ENCODE measurements at places on chromosomes 6 and 20. TPM values are rescaled to one million over a fixed set of nuclear protein-coding genes. Genes with fewer than 3 reads are reported as not detected.
A peak's percentile ranks its signal among the peaks of the same experiment; 100 is the strongest.

SOD2 gene
- total RNA-seq: 952 TPM

DNA sequence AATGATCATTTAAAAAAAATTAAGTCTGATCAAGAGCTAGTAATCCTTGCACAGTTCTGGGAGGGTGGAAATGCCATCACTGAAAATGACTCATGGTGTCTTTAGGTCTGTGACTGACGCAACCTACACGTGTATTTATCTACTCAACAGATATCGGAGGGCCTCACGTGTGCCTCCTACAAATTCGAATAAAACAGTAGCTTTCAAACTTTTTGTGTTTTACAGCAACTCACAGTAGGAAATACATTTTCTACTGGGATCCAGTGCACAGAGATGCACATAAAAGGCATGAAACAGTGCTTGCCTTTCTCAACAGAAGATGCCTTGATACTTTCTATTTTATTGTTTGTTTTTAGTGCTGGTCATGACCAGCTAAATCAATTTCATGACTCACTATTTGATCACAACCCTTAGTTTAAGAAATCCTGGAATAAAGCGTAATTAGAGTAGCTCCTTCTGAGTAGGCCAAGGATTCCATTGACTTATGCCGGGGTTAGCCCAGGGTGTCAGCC is 210.0 kb upstream of the SNX9 start:
- DNase-seq: no peak

DNA sequence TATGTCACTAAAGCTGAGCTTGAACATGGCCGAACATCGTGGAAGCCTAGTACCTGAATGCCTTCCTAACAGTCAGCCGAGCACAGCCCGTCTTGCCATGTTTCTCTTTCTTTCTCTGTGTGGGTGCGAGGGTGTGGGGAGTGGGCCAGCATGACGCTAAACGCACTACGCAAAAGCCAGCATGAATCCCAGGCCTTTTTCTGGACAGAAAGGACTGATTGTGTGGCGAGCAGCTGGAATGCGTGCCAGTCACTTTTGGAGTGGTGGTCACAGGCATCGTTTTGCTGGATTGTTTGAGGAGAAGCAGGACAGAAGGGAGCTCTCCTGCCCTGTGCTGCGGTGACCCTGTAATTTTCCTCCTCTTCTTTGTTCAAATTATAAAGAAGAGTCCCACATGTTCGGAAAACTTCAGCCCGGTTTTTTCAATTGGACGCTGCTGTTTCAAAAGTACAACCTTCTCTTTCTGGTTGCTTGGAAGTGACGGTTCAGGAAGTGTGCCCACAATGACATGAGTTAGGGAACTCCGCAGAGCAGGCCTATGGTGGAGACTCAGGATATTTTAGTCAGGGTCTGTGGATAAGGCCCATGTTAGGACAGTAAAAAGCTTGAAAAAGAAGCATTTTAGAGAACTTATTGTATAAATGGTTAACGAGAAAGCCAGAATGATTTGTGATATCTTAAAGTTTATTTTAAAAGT is 54.3 kb downstream of the PDE7B start:
- DNase-seq: no peak

DNA sequence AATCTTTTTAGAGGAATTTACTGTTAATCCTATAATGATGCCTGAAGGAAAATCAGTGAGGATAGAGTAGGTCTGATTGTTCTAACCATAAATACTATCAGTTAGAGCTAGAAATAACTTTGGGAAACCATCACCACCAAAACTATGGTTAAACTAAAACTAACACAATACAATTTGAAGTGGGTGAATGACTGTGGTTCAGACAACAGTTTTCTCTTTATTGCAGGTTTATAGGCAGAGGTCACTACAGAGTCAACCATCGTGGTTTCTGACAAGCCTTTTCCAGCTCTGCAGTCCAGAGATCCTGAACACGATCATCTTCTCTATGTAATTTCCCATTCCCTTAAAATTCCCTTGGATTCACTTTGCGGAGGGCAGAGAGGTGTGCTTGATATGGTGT is 134.3 kb downstream of the IBTK start:
- no peak for DNase-seq

DNA sequence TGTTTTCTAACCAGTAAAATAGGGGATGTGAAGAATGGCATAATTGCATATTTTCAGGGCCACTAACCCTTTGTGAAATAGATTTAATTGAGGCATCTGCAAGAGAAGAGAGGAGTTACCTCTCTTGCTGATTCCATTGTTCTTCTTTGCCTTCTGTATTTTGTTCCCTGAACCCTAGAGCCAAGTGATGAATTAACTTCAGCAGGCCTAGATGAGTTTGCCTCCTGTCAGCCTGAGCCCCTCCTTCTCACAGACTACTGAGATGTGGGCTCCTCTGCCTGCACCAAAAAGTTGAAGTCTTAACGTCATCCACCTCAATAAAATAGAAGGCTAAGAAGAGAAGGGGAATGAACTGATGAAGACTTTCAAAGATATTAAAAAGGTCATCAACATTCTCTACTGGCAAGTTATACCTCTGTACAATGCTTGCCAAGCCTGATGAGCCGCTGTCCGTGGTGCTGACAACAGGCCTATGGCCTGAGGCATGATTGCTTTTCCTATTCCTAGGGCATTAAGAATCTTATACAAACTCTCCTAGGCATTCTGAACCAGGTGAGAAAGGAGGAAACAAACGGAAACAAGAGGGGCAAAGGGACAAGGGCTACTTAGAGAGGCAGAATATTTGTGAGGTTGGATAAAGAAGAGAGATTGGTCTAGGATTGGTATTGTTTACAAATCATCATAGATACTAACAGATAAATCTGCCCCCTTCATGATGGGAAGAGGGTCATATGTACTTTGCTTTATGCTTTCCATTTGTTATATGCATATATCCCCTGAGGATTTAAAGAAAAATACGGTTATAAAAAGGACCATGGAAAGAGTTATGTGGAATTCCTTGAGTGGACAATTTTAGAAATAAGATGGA is 46.8 kb downstream of the CD24 start:
- peak; percentile 55 for DNase-seq

- DNase-seq: peak; percentile 88
Observed at GRCh38 chr20:63740627-63741353, 1.2 kb downstream of the SLC2A4RG start.

DNA sequence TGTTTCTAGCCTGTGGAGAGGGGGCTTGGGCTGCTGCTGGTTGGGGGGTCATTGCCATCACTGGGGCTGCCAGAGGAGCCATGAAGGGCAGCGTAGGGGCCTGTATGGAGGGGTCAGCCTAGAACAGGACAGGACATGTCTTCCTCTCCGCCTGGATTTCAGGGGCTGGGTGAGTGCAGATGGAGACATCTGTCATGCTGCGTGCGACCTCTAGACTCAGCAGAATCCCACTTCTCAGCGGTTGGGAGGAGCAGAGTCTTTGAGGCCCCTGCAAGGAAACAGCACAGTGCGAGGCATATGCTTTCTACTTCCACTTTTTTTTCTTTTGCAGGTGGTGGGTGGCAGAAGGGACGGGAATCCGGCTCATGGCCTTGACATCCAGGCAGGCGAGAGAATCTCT is 67.9 kb downstream of the EZR start:
- DNase-seq: no peak

DNA sequence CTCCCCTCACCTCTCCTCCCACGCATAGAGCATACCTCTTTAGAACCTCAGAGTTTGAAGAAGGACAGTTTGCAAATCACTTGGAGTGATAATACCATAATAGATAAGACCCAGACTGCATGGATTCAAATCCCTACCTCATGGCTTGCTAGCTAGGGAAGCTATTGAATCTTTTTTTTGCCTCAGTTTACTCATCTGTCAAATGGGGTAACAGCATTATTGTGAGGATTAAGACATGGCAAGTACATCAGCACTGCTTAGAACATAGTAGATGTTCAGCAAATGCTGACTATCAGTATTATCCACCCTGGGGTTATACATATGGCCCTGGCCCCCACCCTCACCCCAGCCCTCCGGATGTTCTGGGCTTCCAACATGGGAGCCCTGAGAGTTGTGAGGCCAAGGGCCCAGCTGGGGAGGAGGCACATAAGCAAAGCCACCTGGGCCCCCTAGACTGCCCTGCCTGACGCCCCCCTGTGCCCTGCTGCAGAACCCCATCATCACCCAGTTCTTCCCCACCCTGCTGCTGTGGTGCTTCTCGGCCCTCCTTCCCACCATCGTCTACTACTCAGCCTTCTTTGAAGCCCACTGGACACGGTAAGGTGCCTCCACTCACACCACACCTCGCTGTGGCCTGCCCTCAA is 9.1 kb upstream of the CAPN11 start:
- DNase-seq: peak; percentile 26

ZNF341 gene
- total RNA-seq: 0.79 TPM

OXT gene
- total RNA-seq: 0.75 TPM

DNA sequence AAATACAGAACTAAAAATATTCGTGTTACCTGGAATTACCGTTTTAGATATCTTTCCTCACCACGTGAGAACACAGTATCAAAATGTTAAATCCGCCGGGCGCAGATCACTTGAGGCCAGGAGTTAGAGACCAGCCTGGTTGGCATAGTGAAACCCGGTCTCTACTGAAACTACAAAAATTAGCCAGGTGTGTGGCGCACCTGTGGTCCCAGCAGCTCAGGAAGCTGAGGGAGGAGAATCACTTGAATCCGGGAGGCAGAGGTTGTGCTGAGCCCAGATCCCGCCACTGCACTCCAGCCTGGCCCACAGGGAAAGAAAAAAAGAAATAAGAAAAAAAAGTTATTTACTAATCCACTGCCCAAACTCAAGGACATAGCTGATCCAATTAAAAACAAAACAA is 4.8 kb upstream of the DDX43 start:
- no peak for DNase-seq

DNA sequence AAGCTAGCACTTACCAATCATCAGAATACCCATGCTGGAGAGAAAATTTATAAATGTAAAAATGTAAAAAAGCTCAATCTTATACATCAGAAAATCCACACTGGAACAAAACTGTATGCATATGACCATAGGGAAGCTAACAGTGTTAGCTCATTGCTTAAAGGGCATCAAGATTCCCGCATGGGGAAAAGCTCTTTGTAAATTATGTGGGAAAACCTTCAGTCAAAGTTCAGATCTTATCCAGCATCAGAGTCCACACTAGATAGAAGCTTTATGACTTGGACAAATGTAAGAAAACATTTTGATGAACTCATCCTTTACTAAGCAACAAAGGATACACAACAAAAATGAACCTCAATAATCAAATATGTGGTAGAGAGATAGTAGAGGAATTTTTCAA is 34.7 kb downstream of the ZKSCAN8 start:
- no peak for DNase-seq

NPBWR2 gene
- not detected for total RNA-seq

OR2H1 gene
- not detected for total RNA-seq

- no peak for DNase-seq
Observed at GRCh38 chr6:3453413-3454272, 3.2 kb downstream of the SLC22A23 start.

DNA sequence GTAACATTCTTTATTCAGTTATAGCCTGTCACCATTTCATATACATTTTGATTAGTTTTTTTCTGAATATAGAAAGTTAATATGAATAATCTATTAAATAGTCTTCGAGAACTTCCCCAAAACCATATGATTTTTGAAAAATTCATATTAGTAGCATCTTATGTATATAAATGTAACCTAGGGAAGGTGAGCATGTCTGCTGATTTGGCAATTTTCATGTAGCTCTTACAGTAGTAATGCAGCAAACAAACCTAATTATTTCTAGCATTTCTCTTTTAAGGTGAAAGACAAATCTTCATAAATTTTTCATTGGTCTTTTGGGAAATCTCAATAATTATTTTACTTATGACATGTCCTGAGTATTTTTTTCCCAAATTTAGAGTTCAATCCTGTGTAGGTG is 939.0 kb downstream of the TBC1D32 start:
- no peak for DNase-seq

OPN5 gene
- total RNA-seq: not detected

DNA sequence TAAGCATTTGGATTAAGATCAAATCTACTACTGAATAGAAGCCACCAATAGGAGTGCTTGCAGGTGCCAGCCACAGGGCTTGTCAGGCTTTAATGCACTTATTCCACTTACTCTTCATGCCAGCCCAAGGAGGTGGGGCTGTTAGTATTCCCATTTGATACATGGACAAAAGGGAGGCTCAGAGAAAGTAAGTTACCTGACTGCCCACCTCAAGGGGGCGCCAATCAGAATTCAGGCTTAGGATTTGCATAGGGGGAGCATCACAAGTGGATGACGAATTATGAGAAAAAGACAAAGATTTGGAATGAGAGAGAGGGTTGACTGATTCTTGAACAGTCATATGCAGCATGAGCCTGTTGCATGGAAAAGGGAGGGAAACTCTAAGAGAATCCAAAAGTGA is 188.4 kb upstream of the TSHZ2 start:
- no peak for DNase-seq

EFCAB8 gene
- not detected for total RNA-seq

GRCh38 chr6:20538131-20538662 is 3.9 kb downstream of the CDKAL1 start:
- DNase-seq: no peak

ASXL1 gene
- 31.2 TPM for total RNA-seq

DNA sequence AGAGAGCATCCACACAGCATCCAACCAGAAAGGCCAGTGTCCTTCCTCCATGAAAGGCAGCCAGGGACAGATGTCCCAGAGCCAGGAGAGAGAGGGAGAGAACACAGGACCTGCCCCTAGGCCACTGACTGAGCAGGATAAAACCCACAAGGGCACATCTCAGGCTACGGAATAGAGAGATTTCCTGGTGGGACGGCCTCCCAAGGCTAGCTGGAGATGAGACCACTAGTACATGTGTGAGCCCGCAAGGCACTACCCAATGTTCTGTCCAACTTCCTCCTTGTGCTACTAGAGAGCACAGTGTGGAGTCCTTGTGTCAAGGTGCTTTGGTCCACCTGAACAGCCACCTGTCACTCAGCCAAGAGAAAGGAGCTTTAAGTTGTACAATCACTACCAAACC is 44.2 kb downstream of the PLCG1 start:
- peak; percentile 21 for DNase-seq

GRCh38 chr20:45036044-45036755 is 64.7 kb downstream of the KCNS1 start:
- DNase-seq: no peak

DNA sequence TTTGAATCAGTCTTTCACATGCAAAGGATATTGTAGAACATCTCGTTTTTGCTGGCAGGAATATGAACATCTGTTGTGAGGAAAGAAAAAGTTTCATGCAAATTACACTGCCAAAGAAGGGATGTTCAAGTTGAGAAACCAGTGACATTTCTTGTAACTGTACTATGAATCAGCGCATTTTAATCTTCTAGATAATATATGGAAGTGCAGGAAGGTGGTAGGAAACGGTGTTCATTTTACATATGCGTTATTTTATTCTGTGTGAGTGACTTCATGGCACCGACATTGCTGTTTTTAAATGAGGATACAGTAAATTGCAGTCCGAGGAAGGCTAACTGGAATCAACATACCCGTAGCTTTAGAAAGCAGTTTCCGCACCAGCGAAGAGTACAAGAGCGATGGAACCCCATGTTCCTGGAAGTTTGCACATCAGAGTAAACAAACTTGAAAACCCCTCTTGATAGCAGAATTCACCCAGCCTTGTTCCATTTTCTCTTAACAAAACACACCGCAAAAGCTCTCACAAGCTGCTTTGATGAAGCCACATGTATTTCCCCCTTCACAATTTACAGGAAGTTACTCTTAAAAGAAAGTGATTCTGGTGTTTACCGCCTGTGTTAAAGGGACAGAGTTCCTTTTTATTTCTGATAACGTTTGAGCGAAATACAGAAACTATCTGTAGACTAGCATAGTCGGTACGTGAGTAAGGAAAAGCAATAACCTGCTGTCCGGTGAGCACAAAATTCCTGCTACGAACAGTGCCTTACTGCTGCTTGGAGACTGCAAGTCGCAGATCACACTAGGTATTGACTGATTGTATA is 11.5 kb downstream of the PRDM1 start:
- DNase-seq: no peak

Data from liver (tissue), 10 donors.